ENCODE measurements at places on chromosomes 3 and 15. TPM values are rescaled to one million over a fixed set of nuclear protein-coding genes. Genes with fewer than 3 reads are reported as not detected.

GRCh38 chr3:185988816-185989175 is 51.0 kb upstream of the TRA2B start:
- H3K27me3 ChIP-seq: no peaks in the 10 kb centered on the region
- no peak overlapping the region for H3K27ac ChIP-seq
- no peaks in the 10 kb centered on the region for H3K36me3 ChIP-seq
- no peak for DNase-seq

GRCh38 chr3:29694783-29695182 is 413.9 kb downstream of the RBMS3 start:
- DNase-seq: no peak
- no peak overlapping the region for H3K4me3 ChIP-seq
- H3K36me3 ChIP-seq: no peaks in the 10 kb centered on the region
- H3K27ac ChIP-seq: peak overlapping the region; percentile 82

GRCh38 chr3:184554461-184554860 is 7.1 kb upstream of the EPHB3 start:
- H3K36me3 ChIP-seq: no peaks in the 10 kb centered on the region
- H3K27ac ChIP-seq: no peak overlapping the region
- H3K4me3 ChIP-seq: no peak overlapping the region
- no peaks in the 10 kb centered on the region for H3K4me1 ChIP-seq

DNA sequence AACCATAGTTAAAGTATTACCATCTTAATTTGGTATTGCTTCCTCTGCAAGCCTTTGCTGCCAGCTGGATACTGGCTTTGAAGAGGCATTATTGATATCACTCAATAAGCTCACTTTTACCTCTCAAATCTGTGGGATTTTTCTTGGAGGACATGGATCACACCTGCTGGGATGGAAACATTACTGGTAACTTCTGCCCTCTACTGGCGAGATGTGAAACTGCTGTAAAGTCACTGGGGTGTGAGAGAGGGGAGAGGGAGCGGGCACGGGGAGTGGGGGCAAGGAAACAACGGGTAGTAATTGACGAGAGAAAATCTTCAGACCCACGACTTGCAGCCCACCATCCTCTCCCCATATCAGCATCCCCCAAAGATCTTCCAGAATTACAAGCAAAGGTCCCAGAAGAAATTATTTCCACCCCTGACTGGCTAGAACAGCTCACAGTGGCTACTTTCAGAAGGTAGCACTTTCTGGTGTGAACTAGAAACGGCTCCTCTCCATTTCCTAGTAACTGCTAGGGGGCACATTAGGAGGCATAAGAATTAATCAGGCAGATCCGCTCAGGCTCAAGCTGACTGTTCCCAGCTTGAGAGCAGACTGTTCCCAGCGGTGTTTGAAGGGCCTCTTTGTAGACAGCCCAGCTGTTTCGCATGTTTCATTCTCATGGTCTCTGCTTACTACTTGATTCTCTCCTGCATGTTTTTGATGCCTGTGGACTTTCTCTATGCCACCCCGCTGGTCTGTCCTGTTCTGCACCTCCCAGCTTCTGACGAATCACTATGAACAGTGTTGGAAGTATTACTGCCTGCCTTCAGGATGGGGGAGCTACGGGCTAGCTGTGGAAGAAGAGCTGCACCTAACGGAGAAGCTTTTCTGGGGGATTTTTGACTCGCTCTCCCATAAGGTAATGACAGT is 230.4 kb upstream of the CHRM5 start:
- DNase-seq: peak; percentile 54
- no peak overlapping the region for H3K27ac ChIP-seq
- no peaks in the 10 kb centered on the region for H3K36me3 ChIP-seq
- H3K4me1 ChIP-seq: no peaks in the 10 kb centered on the region
- H3K27me3 ChIP-seq: no peaks in the 10 kb centered on the region

DNA sequence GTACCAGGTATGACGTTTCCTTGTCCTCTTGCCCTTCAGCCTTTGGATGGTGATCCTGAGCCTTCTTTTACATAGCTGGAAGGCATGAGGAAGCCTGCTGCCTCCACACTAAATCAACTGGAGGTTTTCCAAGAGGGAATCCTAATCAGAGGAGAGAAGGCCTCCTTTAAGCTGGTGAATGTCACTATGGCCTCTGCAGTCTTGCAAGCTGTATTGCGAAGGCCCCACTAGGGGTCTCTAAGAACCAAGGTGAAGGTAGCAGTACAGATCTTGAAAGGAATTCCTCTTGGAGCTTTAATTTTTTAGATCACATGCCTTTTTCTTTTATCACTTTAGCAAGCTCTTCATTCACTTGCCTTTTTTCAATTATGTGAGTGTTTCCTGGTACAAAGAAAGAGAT is 119.2 kb downstream of the GHSR start:
- no peak overlapping the region for H3K27ac ChIP-seq
- peaks cover 88% of the 10 kb centered on the region for H3K36me3 ChIP-seq
- no peak overlapping the region for H3K4me3 ChIP-seq
- H3K4me1 ChIP-seq: no peaks in the 10 kb centered on the region
- H3K27me3 ChIP-seq: no peaks in the 10 kb centered on the region

The CATSPER2 gene
- 5.0 TPM for total RNA-seq

The TF gene
- total RNA-seq: 6.8 TPM

The TMEM40 gene
- total RNA-seq: not detected

The GOLGA6A gene
- total RNA-seq: 0.20 TPM

Measured in tibial nerve (tissue), 4 donors.